Breast epithelium (tissue), 4 donors: ENCODE measurements at places on chromosomes 7 and 10. TPM values are rescaled to one million over a fixed set of nuclear protein-coding genes. Genes with fewer than 3 reads are reported as not detected.

DNA sequence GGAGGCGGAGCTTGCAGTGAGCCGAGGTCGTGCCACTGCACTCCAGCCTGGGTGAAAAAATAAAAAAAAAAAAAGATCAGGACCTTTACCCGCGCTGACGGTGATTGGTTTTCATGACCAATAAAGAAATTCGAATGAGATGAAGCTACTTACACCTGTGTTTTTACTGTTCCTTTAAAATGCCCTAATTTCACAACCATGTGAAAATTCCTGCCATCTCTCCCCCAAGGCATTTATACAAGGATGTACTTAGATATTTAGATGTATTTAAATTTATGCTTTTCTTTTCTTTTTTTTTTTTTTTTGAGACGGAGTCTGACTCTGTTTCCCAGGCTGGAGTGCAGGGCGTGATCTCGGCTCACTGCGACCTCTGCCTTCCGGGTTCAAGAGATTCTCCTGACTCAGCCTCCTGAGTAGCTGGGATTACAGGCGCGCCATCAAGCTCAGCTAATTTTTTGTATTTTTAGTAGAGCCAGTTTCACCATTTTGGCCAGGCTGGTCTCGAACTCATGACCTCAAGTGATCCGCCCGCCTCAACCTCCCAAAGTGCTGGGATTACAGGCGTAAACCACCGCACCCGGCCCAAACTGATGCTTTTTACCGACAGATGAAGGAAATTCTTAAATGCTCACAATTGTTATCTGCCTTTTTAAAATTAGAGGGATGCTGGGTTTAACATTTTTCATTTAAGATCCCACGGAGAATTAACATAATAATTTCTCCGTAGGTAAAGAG lies 3.1 kb upstream of the PHYH start:
- DNase-seq: no peak

- DNase-seq: no peak
Measured at GRCh38 chr7:80665526-80665925, 27.1 kb downstream of the CD36 start.

DNA sequence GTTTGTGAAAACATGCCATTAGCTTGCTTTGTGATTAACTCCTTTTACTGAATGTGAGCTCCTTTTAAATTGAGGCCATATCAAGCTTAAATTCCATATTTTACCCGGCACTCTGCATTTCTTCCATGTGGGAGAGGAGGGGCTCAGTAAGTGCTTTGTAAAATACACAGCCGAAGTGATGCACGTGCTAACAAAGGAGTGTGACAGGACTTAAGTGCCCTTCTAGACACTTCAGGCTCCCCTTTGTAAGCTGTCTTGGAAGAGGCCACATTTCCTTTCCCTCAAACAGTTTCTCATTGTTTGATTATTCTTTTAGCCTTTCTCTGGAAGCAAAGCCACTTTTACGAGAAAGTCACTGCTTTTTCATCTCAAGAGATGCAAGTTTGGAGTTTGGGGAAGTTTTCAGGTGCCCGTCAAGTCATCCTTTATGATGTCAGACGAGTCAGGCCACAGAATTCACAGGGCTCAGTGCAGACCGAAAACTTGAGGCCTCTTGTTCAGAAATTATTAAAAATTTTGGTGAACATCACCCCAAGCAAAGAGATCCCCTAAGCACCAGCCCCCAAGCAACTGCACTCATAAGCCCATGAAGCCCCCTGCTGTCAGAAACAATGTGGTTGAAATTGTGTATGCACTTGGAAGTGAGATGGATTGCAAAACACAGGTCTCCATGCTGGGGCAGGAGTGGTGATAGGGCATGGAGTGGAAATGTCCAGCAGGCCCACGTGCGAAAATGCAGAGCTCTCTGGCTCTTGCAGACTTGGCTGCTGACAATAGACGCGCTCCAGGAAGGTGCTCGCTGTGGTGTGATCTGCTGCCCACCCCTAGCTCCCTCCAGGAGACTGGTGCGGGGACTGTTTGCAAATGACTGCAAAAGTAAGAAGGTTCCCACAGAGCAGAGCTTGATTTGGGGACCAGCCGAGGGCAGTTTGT lies 11.5 kb downstream of the IKZF1 start:
- DNase-seq: no peak

PRKAG2 gene
- total RNA-seq: 34.4 TPM

DNA sequence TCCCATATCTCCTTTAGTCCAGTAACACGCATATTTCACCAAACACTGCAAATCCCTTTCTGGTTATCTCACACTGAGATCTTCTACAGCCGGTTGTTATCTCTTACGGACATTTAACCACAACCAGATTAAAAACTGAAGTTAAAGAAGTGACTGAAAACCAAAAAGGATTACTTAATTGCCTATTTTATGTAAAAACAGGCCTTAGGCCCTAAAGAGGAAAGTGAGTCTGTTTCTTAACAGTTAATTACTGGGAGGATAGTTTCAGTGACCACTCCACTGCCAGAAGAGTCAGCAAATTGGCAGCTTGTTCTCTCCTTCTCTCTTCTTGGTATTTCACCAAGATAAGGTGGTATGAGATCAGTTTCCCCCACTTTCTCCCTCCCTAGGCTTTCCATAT lies 161.9 kb upstream of the MEOX2 start:
- no peak for DNase-seq

IL2RA gene
- 0.88 TPM for total RNA-seq

DNA sequence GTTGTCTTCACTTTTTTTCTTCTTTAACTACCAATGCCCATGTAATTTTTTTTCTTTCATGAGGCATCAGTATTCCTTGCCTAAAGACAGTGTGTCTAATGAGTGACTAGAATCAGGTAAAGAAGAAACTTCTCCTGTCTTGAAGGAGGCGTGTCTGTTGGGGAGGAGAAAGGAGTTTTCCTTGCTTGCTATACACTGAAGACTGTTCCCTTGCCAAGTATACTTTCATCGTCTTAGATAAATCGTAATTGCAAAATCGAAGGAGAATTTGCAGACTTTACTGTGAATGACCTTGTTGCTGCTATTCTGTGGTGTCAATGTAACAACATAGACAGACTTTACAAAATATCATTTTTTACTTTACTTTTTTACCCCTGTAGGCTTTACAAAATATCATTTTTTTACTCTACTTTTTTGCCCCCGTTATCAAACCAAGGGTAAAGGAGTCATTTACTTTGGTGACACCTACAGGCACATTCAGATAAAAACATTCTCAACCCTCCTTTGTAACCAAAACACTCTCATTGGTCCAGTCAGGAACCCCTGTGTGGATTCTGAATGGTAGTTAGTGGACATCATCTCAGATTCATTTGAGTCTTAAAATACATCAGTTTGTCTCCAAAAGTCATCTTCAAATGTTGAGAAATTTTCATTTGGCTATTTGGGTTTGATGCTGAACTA lies 232.4 kb downstream of the AHR start:
- DNase-seq: no peak

- peak; percentile 37 for DNase-seq
Measured at GRCh38 chr10:129030996-129031843, 435.8 kb upstream of the MGMT start.

BLNK gene
- total RNA-seq: 13.4 TPM
